Naive thymus-derived CD4-positive, alpha-beta T cell (primary cell): ENCODE measurements at places on chromosomes 4 and X. TPM values are rescaled to one million over a fixed set of nuclear protein-coding genes. Genes with fewer than 3 reads are reported as not detected.
A peak's percentile ranks its signal among the peaks of the same experiment; 100 is the strongest.

SHROOM4 gene
- total RNA-seq, result 0.05 TPM

CENPVL2 gene
- not detected in 2 replicates for total RNA-seq

NKX6-1 gene
- not detected for total RNA-seq

GRCh38 chr4:100804576-100805360, 286.9 kb upstream of the EMCN start:
- H3K4me1 ChIP-seq, result no peaks in the 10 kb centered on the region
- no peaks in the 10 kb centered on the region for H3K36me3 ChIP-seq
- no peak for DNase-seq

GRCh38 chr4:113290666-113291065, 241.2 kb downstream of the ANK2 start:
- no peaks in the 10 kb centered on the region for H3K4me1 ChIP-seq
- H3K36me3 ChIP-seq, result no peaks in the 10 kb centered on the region
- no peak for DNase-seq
- no peaks in the 10 kb centered on the region for H3K27me3 ChIP-seq
- no peak overlapping the region for H3K27ac ChIP-seq

DNA sequence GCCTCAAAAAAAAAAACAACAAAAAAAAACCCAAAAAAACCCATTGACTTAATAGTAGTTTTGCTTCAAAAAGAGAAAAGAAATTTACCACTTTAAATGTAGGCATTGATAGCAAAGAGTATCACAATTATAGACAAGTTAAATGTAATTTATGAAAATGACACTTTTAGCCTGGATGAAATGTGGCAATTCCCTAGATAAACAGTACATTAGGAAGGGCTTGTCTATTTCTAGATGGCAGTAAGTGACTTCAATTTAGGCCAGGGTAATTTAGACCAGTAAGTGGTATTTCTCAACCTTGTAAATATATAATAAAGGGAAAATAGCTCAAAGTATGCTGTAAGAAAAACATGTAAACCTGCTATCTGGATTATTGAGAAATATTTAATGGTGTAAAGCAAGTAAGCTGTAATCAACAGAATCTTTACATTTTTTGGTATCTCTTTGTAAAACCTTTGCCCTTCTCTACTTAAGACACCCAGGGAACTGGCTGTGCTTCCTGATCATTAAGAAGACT, 103.7 kb upstream of the RAPGEF2 start:
- no peak overlapping the region for H3K4me3 ChIP-seq
- no peaks in the 10 kb centered on the region for H3K27me3 ChIP-seq
- no peaks in the 10 kb centered on the region for H3K4me1 ChIP-seq
- no peak overlapping the region for H3K27ac ChIP-seq
- DNase-seq, result no peak

DNA sequence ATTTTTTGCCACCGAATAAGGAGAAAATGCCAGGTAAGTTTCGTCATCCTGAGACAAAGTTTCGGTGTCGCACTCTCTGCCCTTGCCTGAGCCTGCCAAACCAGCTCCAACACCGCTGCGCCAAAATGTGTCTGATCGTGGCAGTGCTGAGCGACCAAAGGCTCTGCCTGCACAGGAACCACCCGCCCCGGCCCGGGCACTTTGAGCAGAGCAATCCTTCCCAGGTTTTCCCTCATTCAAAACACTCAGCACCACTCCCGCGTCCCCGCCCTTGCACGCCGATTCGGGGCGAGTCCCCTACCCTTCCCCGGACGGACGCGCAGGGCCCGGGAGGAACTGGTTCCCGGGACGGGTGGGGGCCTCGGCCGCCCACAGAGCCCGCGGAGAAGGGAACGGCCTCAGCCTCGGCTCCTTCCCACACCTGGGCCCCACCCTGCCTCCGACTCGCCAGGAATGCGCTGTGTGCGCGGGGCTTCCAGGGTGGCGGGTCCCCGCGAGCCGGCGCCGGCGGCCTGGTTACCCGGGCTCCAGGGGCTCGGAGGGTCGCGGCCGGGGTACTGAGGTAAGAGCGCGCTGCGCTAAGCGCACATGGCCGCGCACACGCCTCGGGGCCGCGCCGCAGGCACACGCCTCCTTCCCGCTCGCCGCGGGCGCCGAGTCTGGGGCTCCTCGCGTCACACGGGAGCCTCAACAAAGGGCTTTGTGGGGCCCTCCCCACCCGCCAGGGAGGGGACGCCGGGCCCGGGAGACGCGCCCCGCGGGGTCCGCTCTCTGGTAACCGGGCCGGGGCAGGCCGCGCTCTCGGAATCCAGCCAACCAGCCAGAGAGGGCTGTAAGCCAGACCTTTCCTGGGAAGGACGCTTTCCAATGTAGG, at the start of gene C4orf36:
C4orf36 (minus strand) TSS at position 661 of the 874 bp plus-strand sequence. CDS start 902 bp downstream, outside the sequence.
- peak; percentile 22 for DNase-seq
- peak within 1 kb of the TSS; percentile 40 for H3K4me3 ChIP-seq
- no peaks in the 10 kb centered on the region for H3K36me3 ChIP-seq
- H3K27ac ChIP-seq, result no peak within 1 kb of the TSS

GRCh38 chr4:7463566-7464258, 29.0 kb upstream of the PSAPL1 start:
- no peaks in the 10 kb centered on the region for H3K4me1 ChIP-seq
- no peak for DNase-seq
- no peak overlapping the region for H3K4me3 ChIP-seq
- no peak overlapping the region for H3K27ac ChIP-seq
- no peaks in the 10 kb centered on the region for H3K36me3 ChIP-seq
- H3K27me3 ChIP-seq, result no peaks in the 10 kb centered on the region

- no peak overlapping the region for H3K4me3 ChIP-seq
- peak overlapping the region; percentile 85 for H3K27ac ChIP-seq
- H3K36me3 ChIP-seq, result peaks cover 12% of the 10 kb centered on the region
- H3K4me1 ChIP-seq, result peaks cover 6% of the 10 kb centered on the region
Observed at GRCh38 chrX:154021131-154021611, 1.5 kb upstream of the IRAK1 start.

DNA sequence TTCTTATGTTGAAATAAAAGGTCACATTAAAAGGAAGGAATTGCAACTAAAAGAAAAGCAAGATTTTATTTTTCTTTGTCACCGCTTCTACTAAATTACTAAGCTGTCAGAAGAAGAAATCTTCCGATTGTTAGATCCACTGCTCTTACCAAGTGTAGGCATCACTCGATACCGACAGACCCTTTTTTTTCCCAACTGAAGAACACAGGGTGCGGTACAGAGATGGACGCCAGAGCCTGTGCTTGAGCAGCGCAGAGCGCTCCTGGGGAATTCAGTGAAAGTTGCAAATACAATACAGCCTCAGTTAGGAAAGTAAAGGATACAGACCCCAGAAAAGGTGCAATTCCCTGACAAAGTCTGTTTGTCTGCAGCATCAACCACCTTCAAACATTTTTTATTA, 94.9 kb upstream of the WDR17 start:
- no peaks in the 10 kb centered on the region for H3K4me1 ChIP-seq
- no peaks in the 10 kb centered on the region for H3K27me3 ChIP-seq
- H3K4me3 ChIP-seq, result no peak overlapping the region
- H3K36me3 ChIP-seq, result no peaks in the 10 kb centered on the region
- no peak overlapping the region for H3K27ac ChIP-seq
- no peak for DNase-seq

DNA sequence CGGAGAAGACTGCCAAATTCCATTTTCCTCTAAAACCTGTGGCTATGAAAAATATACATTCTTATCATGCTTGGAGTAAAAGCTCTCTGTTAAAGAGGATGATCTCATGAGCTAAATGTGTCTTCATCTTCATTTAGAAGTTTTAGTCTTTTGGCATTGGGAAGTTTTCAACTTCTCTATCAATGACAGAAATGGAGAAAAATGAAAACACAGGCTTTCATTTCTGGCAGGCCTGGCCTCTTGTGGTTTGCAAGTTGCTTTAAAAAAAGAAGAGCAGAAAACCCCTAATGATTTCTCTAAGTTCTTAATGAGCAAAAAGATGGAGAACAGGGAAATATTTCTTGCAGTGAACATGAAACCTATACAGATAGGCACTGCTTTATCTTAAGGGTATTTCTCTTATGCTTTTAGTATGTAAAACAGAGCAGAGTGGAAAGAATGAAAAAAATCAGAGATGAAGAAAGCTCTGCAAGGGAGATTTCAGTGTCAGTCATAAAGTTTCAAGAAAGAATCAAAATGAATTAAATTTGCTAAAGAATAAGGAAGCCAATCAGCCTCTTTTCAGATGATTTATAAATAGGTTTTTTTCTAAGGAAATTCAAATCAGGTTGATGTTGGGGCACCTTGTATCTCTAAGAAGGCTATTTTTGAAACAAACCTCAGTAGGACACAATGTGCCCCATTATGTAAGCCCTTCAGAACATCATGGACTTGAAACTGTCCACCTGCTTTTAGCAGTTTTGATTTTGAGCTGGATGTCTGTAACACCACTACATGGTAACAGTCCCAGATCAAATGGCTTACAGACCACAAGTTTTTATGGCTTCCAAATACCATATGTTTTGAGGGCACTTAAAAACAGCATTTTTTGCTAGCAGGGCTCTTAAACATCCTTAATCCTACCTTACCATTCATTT, 225.0 kb downstream of the GRIA3 start:
- H3K27me3 ChIP-seq, result no peaks in the 10 kb centered on the region
- no peaks in the 10 kb centered on the region for H3K36me3 ChIP-seq
- no peaks in the 10 kb centered on the region for H3K4me1 ChIP-seq
- no peak overlapping the region for H3K4me3 ChIP-seq

GRCh38 chr4:113300471-113300928, 251.0 kb downstream of the ANK2 start:
- no peak overlapping the region for H3K4me3 ChIP-seq
- no peak for DNase-seq
- no peaks in the 10 kb centered on the region for H3K4me1 ChIP-seq
- H3K27ac ChIP-seq, result no peak overlapping the region
- no peaks in the 10 kb centered on the region for H3K36me3 ChIP-seq

DNA sequence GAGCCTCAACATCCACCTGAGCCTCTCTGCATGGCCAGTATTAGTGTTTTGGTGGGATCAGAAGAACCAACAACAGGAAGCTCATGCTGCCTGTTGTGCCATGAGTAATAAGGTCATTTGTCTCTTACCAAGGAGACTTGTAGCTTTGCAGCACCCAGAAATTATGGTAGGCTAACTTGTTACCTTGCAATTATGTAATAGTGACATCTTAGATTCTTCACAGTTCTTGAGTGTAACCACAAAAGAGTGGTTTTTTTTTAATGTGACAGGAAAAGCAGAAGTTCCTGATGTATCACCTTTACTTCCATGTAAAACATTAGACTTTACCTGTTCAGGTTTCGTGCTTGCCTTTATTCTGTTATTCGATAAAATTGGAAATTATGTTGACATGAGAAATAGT, 263.9 kb upstream of the CXXC4 start:
- no peak for DNase-seq
- no peaks in the 10 kb centered on the region for H3K4me1 ChIP-seq
- no peaks in the 10 kb centered on the region for H3K27me3 ChIP-seq
- no peak overlapping the region for H3K4me3 ChIP-seq
- no peaks in the 10 kb centered on the region for H3K36me3 ChIP-seq

DNA sequence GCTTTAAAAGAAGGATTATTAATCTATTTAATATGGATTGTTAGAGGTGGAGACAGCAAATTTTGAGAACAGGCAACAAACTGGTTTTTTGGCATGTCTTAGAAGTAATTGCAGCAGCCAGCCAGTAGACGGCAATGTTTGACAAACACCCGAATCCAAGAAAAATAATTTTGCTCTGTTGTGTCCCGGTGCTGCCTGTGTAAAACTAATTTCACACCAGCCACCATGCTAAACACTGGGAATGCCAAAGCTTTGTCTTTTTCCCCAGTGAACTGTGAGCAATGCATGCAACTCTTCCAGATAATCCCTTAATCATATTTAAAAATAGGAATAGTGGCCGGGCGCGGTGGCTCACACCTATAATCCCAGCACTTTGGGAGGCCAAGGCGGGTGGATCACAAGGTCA, 25.9 kb downstream of the SMIM31 start:
- H3K4me1 ChIP-seq, result no peaks in the 10 kb centered on the region
- no peak for DNase-seq
- H3K36me3 ChIP-seq, result no peaks in the 10 kb centered on the region
- no peak overlapping the region for H3K27ac ChIP-seq

DNA sequence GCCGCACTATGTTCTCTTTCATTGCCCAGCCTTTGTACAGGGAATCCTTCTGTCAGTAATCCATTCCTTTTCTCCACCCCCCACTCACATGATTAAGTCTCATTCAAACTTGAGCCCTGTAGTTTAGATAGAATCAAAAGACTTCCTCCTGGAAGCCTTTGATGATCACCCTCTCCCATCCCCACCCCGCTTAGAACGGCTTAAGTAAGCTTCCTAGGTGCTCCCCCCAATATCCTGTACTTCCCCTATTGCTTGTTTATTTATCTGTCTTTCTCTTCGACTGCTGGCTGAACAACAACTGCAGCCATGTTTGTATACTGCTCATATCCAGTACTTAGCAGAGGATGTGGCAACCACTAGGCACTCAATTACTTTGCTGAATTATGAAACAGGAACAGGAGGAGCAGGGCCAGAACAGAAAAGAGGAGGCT, 38.5 kb upstream of the GPC3 start:
- DNase-seq, result no peak
- H3K4me3 ChIP-seq, result no peak overlapping the region
- no peaks in the 10 kb centered on the region for H3K27me3 ChIP-seq
- H3K27ac ChIP-seq, result no peak overlapping the region

- no peak for DNase-seq
- no peaks in the 10 kb centered on the region for H3K36me3 ChIP-seq
- H3K4me3 ChIP-seq, result no peak overlapping the region
- H3K4me1 ChIP-seq, result no peaks in the 10 kb centered on the region
- no peaks in the 10 kb centered on the region for H3K27me3 ChIP-seq
Observed at GRCh38 chr4:126081336-126081735, 766.6 kb downstream of the FAT4 start.

GRCh38 chrX:39603230-39603629, 494.5 kb downstream of the BCOR start:
- H3K36me3 ChIP-seq, result no peaks in the 10 kb centered on the region
- no peaks in the 10 kb centered on the region for H3K27me3 ChIP-seq
